ENCODE measurements at places on chromosomes 5 and 9.

- no peak for DNase-seq
Observed at GRCh38 chr5:161278739-161279660, 267.5 kb downstream of the GABRB2 start.

GRCh38 chr5:38670878-38671277 lies 114.4 kb upstream of the LIFR start:
- DNase-seq = no peak

- DNase-seq = no peak
Observed at GRCh38 chr9:137454145-137454596, 5.0 kb downstream of the NSMF start.

DNA sequence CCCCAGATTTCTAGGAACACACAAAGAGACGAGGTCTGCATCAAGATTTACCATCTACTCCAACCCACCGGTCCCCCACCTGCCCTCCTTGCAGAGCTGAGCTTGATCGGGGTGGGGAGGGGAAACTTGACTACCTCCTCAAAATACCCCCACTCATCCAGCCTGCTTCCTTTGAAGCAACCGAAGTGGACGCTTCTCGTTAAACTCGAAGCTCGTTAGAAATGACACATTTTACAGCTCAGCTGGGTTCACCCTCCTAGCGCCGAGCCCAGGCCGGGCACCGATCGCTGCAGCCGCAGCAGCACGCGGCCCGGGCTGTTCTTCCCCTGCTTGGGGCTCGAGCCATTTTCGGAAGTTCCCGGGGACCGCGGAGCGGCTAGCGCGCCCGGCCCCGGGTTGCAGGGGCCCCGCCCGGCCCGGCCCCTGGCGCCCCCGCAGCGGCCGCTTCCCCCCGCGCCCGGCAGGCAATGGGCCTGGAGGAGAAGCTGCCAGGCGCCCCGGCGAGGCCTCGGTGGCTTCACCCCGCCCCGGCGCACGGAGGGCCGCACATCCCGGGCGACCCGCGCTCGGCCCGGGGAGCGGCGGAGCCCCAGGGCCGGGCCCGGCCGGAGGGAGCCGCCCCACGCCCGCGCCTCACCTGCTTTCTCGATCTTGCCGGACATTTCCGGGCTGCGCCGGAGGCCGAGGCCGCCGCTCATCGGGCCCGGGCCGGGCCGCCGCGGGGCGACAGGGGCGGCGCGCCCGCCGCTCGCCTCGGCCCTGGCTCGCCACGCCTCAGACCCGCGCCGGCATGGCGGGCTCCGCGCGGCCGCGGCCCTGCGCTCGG lies 530 bp downstream of the RAPGEF1 start:
- no peak for DNase-seq

DNA sequence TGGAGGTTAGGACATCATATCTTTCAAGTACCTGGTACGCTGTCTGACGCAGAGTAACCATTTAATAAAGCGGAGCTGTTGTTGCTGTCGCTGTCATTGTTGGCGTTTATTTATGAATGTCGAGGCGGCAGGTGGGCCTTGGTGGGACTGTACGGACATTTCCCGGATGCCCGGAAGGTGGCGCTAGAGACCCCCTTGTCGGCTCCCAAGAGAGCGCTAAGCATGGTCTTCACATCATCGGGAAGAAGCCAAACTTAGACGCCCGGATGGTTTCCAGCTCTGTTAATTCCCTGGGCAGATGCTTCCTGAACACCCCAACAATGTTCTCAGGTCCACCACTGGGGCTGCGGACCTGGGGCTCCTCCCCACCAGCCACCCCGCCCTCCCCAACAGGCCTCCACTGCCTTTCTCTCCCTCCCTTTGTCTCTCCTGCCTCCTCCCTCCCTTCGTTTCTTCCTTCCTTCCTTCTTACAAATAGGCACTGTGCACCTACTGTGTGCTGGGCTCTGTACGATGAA lies 54.1 kb downstream of the DUSP1 start:
- no peak for DNase-seq

GRCh38 chr9:109100543-109101201 lies 19.1 kb downstream of the TMEM245 start:
- no peak for DNase-seq

DNA sequence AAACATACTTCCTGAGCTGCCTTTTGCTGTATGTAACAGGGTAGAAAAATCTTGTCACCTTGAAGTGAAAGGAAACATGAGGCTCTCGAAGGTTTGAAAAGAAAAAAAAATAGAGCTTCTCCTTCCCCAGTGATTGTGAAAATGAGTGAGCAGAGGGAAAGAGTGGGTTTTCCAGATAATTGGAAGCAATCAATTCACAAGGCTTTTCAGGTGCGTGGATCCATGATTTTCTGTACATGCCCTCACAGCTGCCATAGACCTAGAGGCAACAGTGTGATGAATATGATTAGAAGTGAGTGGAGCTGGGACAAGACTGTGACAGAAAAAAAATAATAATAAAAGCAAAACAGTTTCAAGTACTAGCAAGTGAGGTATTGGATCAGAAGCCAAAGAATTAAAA lies 1422.5 kb upstream of the CDH6 start:
- DNase-seq = no peak

- no peak for DNase-seq
Observed at GRCh38 chr5:57696825-57697570, 214.4 kb upstream of the ACTBL2 start.

DNA sequence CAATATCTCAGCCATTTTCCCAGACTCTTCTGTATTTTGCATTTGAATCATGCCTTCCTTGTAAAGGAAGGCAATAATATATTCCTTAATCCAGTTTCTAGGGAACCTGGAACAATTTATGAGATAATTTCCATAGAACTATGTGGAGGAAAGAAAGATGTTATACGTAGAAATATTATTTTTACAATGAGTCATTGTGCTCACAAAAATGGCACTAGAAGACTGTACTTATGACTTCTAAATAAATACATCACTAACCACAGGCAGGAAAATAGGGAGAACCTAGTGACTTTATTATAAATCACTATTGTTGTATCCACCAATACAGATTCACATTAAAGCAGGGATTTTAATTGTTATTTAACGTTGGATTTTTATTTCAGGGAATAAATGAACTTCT lies 87.6 kb downstream of the FBXO38 start:
- no peak for DNase-seq

DNA sequence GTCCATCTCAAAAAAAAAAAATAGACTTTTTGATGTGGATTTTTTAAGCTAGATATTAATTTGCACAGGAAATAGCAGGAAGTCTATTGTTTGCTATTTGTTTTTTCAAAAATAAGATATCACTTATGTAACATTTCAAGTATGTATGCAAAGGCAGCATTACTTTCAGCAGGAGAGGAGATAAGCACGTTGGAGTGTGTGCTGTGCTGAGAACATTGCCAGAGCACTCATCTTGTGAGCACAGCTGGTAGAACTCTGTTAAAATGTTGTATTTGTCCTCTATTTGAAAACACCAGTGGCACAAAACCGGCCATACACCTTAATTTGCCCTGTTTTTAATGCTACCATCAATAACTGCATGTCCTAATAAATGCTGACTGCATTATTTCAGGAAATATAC lies 1061.9 kb upstream of the CDH18 start:
- DNase-seq = no peak

DNA sequence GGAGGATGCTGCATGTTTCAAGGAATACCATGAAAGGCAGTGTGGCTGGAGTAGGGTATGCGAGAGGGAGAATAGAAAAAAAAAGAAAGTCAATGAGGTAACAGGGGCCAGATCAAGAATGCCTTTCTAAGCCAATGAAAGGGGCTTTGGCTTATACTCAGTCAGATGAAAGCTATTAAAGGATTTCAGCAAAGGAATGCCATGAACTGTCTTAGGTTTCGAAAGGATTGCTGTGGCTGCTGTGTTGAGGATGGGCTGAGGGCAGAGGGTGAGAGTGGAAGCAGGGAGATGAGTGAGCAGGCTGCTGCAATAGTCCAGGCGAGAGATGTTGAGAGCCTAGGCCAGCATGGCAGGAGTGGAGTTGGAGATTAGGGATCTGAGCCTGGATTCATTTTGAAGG lies 135.4 kb upstream of the CKMT2 start:
- DNase-seq = no peak

GRCh38 chr5:131302506-131302905 lies 38.7 kb downstream of the CDC42SE2 start:
- DNase-seq = no peak

DNA sequence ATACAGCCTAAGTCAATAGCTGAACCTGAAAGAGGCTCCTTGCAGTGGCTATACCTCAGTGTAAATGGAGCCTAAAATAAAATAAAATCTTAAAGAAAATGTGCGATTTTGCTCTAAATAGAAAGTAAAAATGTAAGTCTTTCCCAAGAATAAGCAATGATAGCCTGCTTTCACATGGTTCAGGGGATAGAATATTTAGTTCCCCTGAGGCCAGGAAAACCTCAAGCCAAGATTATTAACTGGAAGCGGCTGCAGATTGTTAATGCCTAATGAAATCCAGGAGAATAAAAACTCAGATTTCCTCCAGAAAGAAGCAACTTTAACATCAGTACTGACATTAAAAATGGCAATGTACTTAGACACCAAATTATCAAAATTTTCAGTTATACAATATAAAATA lies 463.7 kb downstream of the CYLC2 start:
- DNase-seq = no peak

DNA sequence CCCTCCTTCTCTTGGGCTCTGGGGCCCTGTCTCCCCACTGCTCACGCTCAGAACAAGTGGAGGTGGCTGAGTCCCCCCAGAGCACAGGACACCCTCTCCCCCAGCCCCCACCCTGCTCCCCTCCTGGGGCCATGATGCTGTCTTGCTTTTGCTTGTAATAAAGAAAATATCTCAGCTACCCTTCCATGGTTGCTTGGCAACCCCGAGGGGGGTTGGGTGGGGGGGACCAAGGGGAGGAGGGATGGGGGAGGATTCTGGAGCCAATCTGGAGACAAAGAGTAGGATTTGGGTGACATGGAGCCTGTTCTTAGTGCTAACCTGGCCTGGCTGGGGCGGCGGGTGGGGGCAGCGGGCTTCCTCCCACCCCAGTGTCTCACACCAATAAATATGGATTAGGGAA lies 16.1 kb upstream of the CERCAM start:
- DNase-seq = no peak

GRCh38 chr5:154374264-154374663 lies 71.5 kb upstream of the SAP30L start:
- DNase-seq = no peak

DNA sequence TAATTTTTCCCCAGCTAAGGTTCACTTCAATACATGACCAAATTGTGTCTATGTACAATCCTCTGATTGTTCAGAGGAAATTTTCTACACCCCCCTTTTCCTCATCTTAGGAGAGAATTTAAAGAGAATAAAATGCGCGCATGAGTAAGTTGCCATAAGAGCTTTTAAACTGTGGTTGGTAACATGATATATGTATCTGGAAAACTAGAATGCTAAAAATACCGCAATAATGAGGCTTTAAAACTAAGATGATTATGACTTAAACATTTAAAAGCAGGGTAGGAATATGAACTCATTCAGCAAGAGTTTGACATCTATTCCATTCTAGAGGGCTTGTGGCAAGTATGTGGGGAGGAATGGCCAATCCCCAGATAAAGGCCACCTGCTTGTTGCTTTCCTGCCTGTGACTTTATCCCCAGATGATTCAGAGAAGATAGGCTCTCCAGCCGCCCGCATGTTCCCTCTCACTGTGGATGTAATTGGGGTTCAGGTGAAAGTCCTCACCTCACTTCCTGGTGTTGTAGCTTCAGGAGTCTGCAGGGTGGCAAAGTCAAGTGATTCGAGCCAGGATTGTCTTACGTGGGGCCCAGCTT lies 26.5 kb upstream of the BASP1 start:
- DNase-seq = no peak

DNA sequence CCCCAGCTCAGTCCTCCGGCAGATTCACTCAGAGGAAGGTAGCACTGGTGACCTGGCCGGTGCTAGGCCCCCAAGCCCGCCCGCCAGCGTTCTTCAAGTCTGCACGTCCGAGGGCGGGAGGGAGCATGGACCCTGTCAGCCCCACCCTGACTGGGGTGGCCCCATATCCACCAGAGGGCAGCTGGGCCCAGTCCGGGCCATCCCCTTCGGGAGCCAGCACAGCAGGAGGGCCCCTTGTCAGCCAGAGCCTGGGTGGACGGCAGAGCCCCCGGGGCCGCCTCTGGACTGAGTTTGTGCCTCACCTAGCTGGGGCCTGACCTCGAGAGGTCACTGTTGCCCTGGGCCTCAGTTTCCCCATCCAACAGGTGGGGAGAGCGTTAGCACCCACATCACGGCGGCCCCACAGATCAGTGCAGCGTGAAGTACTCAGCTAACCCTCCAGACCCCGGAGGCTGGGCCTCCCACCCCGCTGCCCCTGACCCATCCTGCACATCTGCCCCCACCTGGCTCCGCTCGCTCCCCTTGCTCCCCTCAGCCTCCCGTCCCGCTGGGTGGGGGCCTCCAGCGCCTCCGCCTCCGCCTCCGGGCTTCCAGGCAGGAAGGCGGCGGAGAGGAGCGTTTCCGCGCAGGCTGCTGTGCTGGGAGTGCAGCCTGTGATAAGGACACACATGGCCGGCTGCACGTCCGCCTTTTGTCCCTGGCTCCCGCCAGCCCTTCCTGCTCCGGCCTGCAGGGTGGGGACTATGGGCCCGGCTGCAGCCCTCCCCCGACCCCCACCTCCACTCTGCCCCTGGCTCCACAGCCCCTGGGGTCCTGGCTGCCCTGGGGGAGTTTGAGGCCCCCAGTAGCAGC lies 16.6 kb upstream of the EGFL7 start:
- no peak for DNase-seq

GRCh38 chr9:111839387-111839786 lies 44.6 kb upstream of the SHOC1 start:
- no peak for DNase-seq

DNA sequence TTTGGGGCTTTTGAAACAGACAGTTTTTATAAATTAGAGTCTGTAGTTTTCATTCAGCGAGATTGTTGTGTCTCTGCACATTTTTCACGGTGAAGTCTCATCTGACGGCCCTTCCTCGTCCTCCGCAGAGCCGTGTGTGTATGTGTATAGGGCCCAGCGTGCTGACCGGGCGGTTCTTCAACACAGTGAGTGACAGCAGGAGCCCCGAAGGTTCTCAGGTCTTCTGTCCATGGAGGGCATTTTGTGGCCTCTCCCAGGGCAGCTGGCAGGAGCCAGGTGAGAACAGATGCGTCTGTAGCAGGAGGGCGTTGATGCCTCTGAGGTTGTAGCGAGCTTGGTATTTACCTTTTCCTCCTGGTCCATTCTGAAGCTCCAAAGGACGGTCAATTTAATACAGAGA lies 116.0 kb upstream of the LPCAT1 start:
- DNase-seq = no peak

GRCh38 chr5:17249029-17249634 lies 31.7 kb downstream of the BASP1 start:
- no peak for DNase-seq

- DNase-seq = no peak
Observed at GRCh38 chr5:93850311-93850710, 108.9 kb upstream of the POU5F2 start.

DNA sequence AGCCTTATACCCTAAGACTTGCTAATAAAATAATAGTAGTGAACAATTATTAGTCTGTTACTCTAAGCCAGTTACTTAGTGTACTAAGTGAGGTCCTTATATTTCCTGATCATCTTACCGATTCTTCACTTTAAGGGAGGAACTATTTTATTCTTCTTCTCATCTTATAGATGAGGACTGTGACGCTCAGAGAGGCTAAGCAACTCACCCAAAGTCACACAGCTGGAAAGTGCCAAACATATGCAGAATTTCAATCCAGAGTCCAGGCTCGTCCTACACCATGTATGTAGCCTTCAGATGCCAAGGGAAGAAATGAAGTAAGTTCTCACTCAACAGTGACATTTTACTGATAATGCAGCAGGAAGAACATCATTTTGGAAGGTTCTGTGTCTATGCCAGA lies 34.4 kb upstream of the ARAP3 start:
- DNase-seq = no peak
